Type B pancreatic cell (in vitro differentiated cells): ENCODE measurements at places on chromosomes 6 and 20.

DNA sequence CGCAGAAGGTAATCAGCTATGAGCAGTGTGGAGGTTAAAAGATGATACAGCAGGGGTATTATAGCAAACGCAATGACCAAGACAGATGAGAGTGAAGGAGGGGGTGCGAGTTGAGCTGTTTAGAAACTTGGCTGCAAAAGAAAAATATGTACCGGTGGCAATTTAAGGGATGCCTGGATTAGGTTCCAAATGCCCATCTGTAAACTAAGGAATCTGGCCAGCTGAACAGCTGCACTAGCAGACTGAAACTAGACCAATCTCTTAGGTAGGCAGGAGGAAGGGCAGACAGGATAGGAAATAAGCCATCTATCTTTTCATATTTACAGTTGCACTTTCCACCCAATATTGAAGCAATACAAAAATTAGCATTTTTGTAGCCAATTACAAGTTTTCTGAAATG, 407.6 kb downstream of the HTR1B start:
- no peak overlapping the region for H3K27ac ChIP-seq
- no peak overlapping the region for H3K4me3 ChIP-seq
- no peaks in the 10 kb centered on the region for H3K27me3 ChIP-seq
- H3K4me1 ChIP-seq: no peaks in the 10 kb centered on the region
- no peak for DNase-seq

GRCh38 chr20:24938498-24938897, 10.6 kb upstream of the CST7 start:
- no peaks in the 10 kb centered on the region for H3K36me3 ChIP-seq
- no peak overlapping the region for H3K4me3 ChIP-seq
- no peaks in the 10 kb centered on the region for H3K4me1 ChIP-seq
- H3K27ac ChIP-seq: no peak overlapping the region

GRCh38 chr6:130587778-130588520, 222.1 kb downstream of the TMEM200A start:
- no peak for DNase-seq
- no peaks in the 10 kb centered on the region for H3K27me3 ChIP-seq
- H3K27ac ChIP-seq: no peak overlapping the region
- no peaks in the 10 kb centered on the region for H3K4me1 ChIP-seq
- no peak overlapping the region for H3K4me3 ChIP-seq
- H3K36me3 ChIP-seq: no peaks in the 10 kb centered on the region

GRCh38 chr6:42467651-42468050, 15.9 kb upstream of the TRERF1 start:
- H3K27ac ChIP-seq: no peak overlapping the region
- H3K4me3 ChIP-seq: no peak overlapping the region
- H3K36me3 ChIP-seq: no peaks in the 10 kb centered on the region
- H3K4me1 ChIP-seq: no peaks in the 10 kb centered on the region
- H3K27me3 ChIP-seq: peaks cover 4% of the 10 kb centered on the region

DNA sequence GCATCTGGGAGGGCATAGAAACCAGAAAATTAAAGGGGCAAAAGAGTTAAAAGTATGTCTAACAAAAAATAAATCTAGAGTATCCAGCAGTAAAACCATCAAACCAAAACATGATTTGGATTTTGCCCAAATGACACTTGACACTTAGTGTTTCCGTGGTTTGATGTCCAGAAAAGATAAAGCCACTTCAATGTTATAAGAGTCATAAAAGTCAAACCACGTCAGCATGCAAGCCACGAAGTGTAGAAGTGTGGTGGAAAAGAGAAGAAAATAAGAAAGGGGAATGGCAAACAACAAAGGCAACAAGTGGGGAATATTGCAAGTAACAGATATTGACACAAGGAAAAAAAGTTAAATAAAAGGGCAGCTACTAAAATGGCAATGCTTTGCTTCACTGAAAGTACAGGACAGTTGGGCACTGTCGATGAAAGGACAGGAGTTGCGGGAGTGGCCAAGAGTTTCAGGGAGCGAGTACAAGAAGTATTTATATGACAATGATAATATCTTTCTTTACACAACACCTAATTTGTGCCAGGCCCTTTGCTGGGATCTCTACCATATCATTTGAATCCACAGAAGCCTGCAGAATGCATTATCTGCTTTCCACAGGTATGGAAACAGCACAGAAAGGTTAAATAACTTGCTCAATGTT, 6.3 kb upstream of the HDDC2 start:
- H3K4me1 ChIP-seq: peaks cover 14% of the 10 kb centered on the region
- H3K36me3 ChIP-seq: no peaks in the 10 kb centered on the region
- no peak overlapping the region for H3K4me3 ChIP-seq

- no peaks in the 10 kb centered on the region for H3K27me3 ChIP-seq
- no peak for DNase-seq
- H3K36me3 ChIP-seq: peaks cover 21% of the 10 kb centered on the region
- H3K4me1 ChIP-seq: no peaks in the 10 kb centered on the region
- H3K27ac ChIP-seq: no peak overlapping the region
Measured at GRCh38 chr20:5989539-5989938, 39.1 kb downstream of the MCM8 start.

GRCh38 chr6:80209430-80209829, 103.0 kb downstream of the BCKDHB start:
- H3K36me3 ChIP-seq: peaks cover 2% of the 10 kb centered on the region
- H3K4me3 ChIP-seq: no peak overlapping the region

- H3K27me3 ChIP-seq: no peaks in the 10 kb centered on the region
- peak within 1 kb of the TSS; percentile 98 for H3K4me3 ChIP-seq
- H3K36me3 ChIP-seq: peaks cover 9% of the 10 kb centered on the region
- peaks cover 20% of the 10 kb centered on the region for H3K4me1 ChIP-seq
Measured at GRCh38 chr6:36874443-36875249, at the start of gene PPIL1. Gene PPIL1 (minus strand): TSS chr6:36874803. CDS start chr6:36874772, 31 bp downstream.
